GM12878 (cell line): ENCODE measurements at places on chromosomes 7 and 10. TPM values are rescaled to one million over a fixed set of nuclear protein-coding genes. Genes with fewer than 3 reads are reported as not detected.

SPDYE8 gene
- polyA plus RNA-seq: 0.46 and 0.58 TPM in 2 replicates

GRCh38 chr7:150964593-150965111, 13.5 kb downstream of the KCNH2 start:
- no peaks in the 10 kb centered on the region for H3K4me1 ChIP-seq
- no peak overlapping the region for H3K4me3 ChIP-seq

- no peak for DNase-seq
- H3K27ac ChIP-seq: no peak overlapping the region
- H3K4me1 ChIP-seq: peaks cover 58% of the 10 kb centered on the region
These were observed 303.5 kb downstream of the KLF6 start for GRCh38 chr10:3481496-3481895.

KCTD7 gene
- 4.7 and 5.6 TPM in 2 replicates for polyA plus RNA-seq

DNA sequence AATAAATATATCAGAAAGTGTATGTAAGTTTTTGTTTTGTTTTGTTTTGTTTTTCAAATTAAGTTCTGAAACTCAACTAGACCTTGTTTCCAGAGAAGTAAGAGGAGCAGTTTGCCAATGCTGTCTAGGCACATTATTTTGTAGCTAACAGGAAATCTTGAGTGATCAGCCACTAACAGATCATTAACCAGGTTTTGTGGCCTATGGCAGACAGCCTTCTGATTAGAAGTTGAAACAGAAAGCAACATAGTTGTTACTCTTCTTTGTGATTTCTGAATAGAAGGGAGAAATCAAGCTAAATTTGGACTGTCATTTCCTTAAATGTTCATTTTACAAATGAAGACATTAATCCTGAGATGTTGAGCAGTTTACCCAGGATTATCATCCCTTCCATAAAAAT, 142.6 kb downstream of the PLXDC2 start:
- H3K27ac ChIP-seq: no peak overlapping the region
- no peaks in the 10 kb centered on the region for H3K36me3 ChIP-seq
- no peaks in the 10 kb centered on the region for H3K4me1 ChIP-seq
- no peak overlapping the region for H3K4me3 ChIP-seq

GRCh38 chr7:750111-750905, 23.2 kb upstream of the PRKAR1B start:
- no peak for DNase-seq
- no peaks in the 10 kb centered on the region for H3K27me3 ChIP-seq
- peaks cover 3% of the 10 kb centered on the region; the same call in 1 of the 2 replicates for H3K36me3 ChIP-seq

C10orf62 gene
- polyA plus RNA-seq: not detected in 2 replicates

DNA sequence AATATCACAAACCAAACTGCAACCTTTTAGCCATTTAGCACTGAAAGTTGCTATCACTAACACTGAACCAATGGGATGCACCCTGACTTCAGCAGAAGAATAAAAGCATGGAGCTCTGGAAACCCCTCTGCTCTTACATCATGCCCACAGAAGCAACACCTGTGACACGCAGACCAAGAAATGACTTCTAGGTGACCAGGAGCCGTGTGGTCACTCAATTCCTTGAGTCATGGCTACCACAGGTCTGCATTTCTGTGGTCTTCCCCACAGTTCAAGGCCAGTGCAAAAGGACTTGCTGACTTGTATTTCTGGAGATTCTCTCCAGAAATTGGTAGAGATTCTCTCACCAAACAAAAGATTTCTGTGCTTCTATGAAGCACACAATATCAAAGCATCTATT, 38.3 kb downstream of the NRCAM start:
- no peak overlapping the region for H3K4me3 ChIP-seq
- DNase-seq: no peak
- no peaks in the 10 kb centered on the region for H3K27me3 ChIP-seq
- H3K36me3 ChIP-seq: no peaks in the 10 kb centered on the region

DNA sequence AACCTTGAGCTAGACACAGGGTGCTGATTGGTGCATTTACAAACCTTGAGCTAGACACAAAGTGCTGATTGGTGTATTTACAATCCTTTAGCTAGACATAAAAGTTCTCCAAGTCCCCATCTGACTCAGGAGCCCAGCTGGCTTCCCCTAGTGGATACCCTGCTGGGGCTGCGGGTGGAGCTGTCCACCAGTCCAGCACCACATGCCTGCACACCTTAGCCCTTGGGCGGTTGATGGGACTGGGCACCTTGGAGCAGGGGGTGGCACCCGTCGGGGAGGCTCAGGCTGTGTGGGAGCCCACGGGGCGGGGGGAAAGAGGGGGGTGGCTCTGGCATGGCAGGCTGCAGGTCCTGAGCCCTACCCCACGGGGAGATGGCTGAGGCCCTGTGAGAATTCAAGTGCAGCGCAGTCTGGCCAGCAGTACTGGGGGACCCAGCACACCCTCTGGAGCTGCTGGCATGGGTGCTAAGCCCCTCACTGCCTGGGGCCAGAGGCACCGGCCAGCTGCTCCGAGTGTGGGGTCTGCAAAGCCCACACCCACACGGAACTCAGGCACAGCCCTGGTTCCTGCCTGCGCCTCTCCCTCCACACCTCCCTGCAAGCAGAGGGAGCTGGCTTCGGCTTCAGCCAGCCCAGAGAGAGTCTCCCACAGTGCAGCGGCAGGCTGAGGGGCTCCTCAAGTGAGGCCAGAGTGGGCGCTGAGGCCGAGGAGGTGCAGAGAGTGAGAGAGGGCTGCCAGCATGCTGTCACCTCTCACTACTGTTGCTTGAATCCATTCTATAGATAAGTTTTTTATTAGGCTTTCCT, 369.8 kb upstream of the SMIM30 start:
- H3K27me3 ChIP-seq: no peaks in the 10 kb centered on the region
- H3K4me1 ChIP-seq: no peaks in the 10 kb centered on the region
- DNase-seq: no peak
- H3K36me3 ChIP-seq: no peaks in the 10 kb centered on the region
- H3K27ac ChIP-seq: no peak overlapping the region
- no peak overlapping the region for H3K4me3 ChIP-seq

CALHM2 gene
- polyA plus RNA-seq: 10.0 and 12.6 TPM in 2 replicates

DNA sequence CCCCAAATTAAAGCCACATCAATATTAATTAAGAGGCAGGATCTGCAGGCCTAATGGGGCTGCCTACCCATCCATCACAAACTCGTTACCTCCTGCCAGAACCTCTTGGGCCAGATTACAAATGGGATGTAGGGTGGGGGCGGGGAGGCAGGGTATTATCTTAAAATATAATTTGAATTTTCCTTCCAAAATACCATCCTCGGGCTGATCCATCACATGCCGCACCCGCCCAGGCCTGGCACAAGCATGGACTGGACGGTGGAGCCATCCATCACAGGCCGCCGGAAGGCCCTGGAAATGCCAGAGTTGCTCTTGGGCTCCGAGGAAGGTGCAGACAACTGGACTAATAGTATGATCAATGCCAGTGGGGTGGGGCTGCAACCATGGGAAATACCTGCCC, 212.8 kb downstream of the GRID1 start:
- no peaks in the 10 kb centered on the region for H3K27me3 ChIP-seq
- no peak overlapping the region for H3K4me3 ChIP-seq
- no peaks in the 10 kb centered on the region for H3K4me1 ChIP-seq
- H3K27ac ChIP-seq: no peak overlapping the region

GRCh38 chr7:127731431-127732080, 79.6 kb downstream of the SND1 start:
- H3K4me1 ChIP-seq: no peaks in the 10 kb centered on the region
- H3K36me3 ChIP-seq: peaks cover 30% of the 10 kb centered on the region
- no peak for DNase-seq
- no peaks in the 10 kb centered on the region for H3K27me3 ChIP-seq
- no peak overlapping the region for H3K4me3 ChIP-seq
- H3K27ac ChIP-seq: no peak overlapping the region

GRCh38 chr7:39845006-39845405, 105.0 kb upstream of the CDK13 start:
- H3K27ac ChIP-seq: no peak overlapping the region
- no peak overlapping the region for H3K4me3 ChIP-seq
- no peaks in the 10 kb centered on the region for H3K36me3 ChIP-seq
- no peaks in the 10 kb centered on the region; the same call in none of the 2 replicates for H3K27me3 ChIP-seq

DNA sequence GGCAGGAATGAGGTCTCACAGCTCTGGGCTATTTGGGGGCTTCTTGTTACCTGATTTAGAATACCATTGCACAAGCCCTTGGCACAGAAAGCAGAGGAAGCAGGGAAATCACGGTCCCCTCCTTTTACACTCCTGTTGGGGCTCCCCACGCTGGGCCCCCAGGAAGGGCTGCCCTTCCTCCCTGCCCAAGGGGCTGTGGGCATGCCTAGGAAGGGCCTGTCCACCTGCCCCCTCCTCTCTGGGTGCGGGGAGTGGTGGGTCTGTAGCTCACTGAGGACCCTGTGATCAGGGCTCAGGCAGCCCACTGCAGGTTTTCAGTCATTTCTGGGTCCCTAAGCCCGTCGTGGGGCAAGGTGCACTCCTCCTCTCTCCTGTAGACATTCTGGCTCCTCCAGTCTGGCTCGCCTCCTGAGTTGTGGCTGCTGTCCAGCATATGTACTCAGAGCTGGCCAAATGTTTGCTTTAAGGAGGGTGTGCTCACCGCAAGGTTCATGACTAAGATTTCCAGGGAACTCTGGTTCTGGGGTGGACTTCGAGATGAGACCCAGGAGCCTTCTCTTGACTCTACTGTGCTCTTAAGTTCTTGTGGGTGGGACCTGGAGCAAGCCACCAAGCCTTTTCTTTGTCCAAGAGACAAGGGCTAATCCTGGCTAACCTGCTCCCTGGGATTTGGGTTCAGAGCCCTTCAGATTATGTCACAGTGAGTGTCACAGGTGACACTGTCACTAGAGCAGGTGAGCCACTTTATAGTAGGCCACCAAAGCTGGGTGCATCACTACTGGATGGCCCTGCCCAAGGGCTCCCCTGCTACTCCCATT, 56.0 kb downstream of the TACR2 start:
- DNase-seq: no peak
- no peak overlapping the region for H3K4me3 ChIP-seq
- no peaks in the 10 kb centered on the region for H3K27me3 ChIP-seq
- no peak overlapping the region for H3K27ac ChIP-seq
- no peaks in the 10 kb centered on the region for H3K4me1 ChIP-seq

CAMK1D gene
- polyA plus RNA-seq: 3.5 and 4.3 TPM in 2 replicates

- H3K27me3 ChIP-seq: no peaks in the 10 kb centered on the region
- no peaks in the 10 kb centered on the region for H3K4me1 ChIP-seq
- no peak for DNase-seq
- no peak overlapping the region for H3K4me3 ChIP-seq
These were observed 7.1 kb downstream of the CABCOCO1 start for GRCh38 chr10:61669849-61670248.

CPN1 gene
- not detected in 2 replicates for polyA plus RNA-seq

DNA sequence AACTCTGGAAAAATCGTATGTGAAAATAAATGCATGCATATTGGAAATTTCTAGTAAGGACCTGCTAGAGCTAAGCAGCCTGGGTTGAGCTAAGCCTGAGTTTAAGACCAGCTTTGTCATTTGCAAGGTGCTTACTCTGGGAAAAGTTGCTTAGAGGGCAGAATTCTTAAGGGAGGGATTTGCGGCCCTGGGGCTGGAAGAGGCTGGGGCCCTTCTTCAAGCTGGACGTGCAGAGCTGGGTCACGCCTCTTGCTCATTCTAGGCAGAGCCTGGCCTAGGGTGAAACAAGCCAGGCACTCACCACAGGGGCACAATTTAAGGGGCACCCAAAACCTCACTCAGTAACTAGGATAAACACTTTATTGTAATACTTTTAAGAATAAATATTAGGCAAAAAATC, 137.2 kb downstream of the ARHGAP22 start:
- H3K4me1 ChIP-seq: no peaks in the 10 kb centered on the region
- no peak overlapping the region for H3K27ac ChIP-seq
- H3K4me3 ChIP-seq: no peak overlapping the region
- DNase-seq: no peak

ABCB4 gene
- polyA plus RNA-seq: 4.3 and 4.9 TPM in 2 replicates

ECHDC3 gene
- 3.8 and 4.2 TPM in 2 replicates for polyA plus RNA-seq

DCLRE1A gene
- 14.2 and 14.9 TPM in 2 replicates for polyA plus RNA-seq

- peaks cover 1% of the 10 kb centered on the region for H3K27me3 ChIP-seq
- H3K4me3 ChIP-seq: no peak overlapping the region
- no peak for DNase-seq
- H3K36me3 ChIP-seq: no peaks in the 10 kb centered on the region
These were observed 9.0 kb upstream of the EZH2 start for GRCh38 chr7:148893071-148893470.

AKR1C8 gene
- not detected in 2 replicates for polyA plus RNA-seq
